Transverse colon (tissue), 4 donors: ENCODE measurements at places on chromosomes 5 and 9. TPM values are rescaled to one million over a fixed set of nuclear protein-coding genes. Genes with fewer than 3 reads are reported as not detected.

DNA sequence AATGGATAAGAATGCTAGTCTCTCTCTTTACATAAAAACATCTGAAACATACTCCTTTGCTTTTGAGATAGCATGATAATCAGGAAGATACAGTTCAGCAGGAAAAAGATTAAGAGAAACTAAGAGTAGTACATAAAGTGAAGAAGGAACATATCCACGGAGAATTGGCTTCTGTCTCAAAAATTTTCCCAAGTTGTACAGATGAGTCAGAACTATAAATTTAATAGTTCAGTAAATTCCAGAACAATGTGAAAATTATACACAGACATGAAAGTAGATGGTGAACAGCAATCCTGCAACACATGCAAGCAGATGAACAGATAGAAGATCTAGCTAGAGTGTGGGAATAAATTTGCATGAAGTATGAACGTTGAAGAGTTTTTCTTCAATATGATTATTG lies 691.4 kb upstream of the RIOK2 start:
- no peak overlapping the region for H3K27ac ChIP-seq
- no peaks in the 10 kb centered on the region for H3K36me3 ChIP-seq
- no peaks in the 10 kb centered on the region for H3K27me3 ChIP-seq
- no peak overlapping the region for H3K4me3 ChIP-seq
- no peak for DNase-seq

The PCDHGB4 gene
- 0.75 TPM for total RNA-seq

The FBP2 gene
- not detected for total RNA-seq

The GFPT2 gene
- total RNA-seq, result 8.6 TPM

The LCN15 gene
- total RNA-seq, result not detected
